RPMI7951 (cell line): ENCODE measurements at places on chromosomes 2 and 18. TPM values are rescaled to one million over a fixed set of nuclear protein-coding genes. Genes with fewer than 3 reads are reported as not detected.

- DNase-seq: peak; percentile 15
Observed at GRCh38 chr2:128347701-128348539, 29.3 kb upstream of the HS6ST1 start.

- DNase-seq: no peak
Observed at GRCh38 chr2:21515903-21516302, 392.1 kb downstream of the TDRD15 start.

- DNase-seq: no peak
Observed at GRCh38 chr2:65381607-65382051, 50.8 kb downstream of the SPRED2 start.

- no peak for DNase-seq
Observed at GRCh38 chr2:96993367-96993766, 7.0 kb upstream of the FAM178B start.

- DNase-seq: no peak
Observed at GRCh38 chr2:209322041-209322440, 101.8 kb upstream of the MAP2 start.

DNA sequence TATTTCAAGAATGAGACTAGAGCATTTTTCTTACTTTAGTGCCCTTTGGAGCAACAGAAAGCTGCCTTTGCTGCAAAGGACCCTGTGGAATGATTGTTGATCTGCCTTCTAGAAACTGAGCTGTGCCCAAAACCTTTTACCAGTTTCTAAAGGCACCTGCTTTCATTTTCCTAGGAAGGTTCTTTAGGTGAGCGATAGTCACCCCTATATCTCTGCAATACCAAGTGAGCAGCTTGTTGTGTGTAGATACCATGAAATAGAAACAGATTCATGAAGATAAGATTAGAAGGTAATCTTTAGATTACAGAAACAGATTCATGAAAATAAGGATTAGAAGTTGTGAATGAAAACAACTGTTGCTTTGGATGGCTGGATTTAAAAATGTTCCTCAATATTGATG, 202.3 kb downstream of the PLCL1 start:
- no peak for DNase-seq

DNA sequence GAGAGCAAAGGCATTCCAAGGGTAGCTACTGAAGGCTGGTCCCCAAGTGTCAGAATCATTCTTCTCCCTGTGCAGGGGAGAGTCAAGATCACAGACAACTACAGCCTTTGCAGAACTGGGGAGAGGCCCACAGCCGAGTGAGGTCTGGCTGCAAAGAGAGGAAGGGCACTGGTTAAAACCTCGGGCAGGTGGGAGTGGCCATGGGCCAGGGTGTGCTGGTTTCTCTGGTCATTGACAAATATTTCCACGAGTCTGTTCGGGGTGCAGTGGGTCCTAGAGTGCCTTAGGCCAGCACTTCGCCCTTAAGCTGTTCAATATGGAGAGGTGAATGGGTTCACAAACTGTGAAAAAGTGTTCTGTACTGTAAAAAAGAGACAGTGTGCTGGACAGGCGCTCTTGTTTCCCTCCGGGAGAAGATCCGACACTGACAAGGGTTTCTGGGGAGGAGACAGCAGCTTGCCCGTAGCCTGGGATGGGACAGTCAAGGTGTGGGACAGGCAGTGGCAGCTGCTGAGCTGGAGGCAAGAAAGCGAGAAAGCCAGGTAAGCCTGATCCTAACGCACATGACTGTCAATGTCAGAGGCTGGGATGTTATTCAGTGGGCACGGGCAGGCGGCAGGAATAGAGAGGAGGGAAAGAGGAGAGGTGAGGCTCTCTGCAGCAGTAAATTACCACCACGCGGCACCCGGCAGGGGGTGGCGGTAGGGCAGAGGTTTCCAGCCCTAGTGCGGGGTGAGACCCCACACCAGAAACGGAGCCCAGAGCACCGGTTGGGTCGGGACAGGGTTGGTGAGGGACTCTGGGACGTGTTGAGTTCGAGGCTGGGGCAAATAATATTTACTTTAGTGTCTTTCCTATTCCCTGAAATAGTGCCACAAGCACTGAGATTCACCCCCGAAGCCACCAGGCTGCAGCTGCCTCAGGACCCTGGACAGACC, 2.0 kb downstream of the NPPC start:
- no peak for DNase-seq

GRCh38 chr2:68565858-68566257, 77.5 kb upstream of the PROKR1 start:
- peak; percentile 37 for DNase-seq

GRCh38 chr2:166485558-166486178, 8.4 kb downstream of the SCN7A start:
- no peak for DNase-seq

GRCh38 chr2:99571954-99572353, 82.1 kb upstream of the REV1 start:
- no peak for DNase-seq

- no peak for DNase-seq
Observed at GRCh38 chr2:28951910-28952835, 28.9 kb upstream of the TOGARAM2 start.

DNA sequence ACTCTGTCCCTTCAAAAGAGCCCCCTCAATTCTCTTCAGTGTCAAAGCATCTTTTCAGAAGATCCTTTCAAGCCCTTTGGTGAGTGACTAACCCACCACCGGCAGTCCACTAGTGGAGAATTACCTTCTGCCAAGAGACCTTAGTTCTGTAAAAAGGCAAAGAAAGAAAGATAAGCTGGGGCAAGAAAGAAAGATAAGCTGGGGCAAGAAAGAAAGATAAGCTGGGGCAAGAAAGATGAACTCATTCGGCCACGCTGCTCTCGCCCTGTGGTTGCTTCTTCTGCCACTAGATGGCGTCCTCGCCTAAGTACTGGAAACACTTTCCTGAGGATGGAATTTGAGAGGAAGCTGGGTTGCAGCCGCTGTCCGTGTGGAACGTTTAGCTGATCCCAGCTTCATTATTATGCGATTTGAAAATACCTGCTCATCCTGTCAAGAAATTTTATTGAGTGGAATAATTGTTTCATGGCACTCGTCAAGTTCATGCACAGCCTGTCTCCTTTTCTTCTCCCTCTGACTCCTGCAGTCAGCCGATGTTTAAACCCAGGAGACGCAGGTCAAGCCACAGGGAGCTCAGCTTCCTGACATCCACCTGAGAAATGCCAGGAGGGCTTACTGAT, 17.3 kb upstream of the ANXA4 start:
- peak; percentile 73 for DNase-seq

DNA sequence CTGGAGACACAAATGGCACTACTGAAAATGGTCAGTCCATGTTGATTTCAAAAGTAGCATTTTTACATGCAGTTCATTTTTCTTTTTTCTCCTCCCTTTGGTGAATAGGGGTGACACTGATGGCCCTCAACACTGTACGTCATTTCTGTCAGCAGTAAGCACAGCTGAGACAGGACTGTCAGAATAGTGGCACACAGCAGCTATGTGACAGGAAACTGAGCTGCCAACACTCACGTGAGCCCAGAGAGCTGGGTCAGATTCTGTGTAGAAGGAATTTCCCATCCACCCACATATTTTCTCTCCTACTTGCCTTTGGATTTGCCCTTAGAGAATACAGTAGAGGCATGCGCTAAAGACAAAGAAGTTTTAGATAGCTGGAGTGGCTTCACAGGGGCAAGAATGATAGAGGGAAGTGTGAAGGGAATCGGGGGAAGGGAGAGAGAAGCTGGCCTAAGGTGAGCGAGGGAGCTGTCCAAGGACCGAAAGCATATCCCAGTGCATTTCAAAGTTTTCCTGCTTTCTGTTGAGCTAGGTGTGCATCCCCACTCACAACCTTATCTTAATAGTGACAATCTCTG, 476.6 kb downstream of the CNTNAP5 start:
- no peak for DNase-seq

DNA sequence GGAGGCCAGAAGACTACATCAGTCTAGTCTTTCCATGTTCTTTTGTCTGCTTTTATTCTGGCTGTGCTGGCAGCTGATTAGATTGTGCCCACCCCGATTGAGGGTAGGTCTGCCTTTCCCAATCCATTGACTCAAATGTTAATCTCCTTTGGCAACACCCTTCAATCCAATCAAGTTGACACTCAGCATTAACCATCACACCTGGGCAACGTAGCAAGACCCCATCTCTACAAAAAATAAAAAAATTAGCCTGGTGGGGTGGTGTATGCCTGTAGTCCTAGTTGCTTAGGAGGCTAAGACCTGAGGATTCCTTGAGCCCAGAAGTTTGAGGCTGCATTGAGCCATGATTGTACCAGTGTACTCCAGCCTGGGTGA, 33.5 kb downstream of the EML4 start:
- DNase-seq: no peak

- DNase-seq: peak; percentile 25
Observed at GRCh38 chr2:64212801-64213321, 68.6 kb upstream of the PELI1 start.

DNA sequence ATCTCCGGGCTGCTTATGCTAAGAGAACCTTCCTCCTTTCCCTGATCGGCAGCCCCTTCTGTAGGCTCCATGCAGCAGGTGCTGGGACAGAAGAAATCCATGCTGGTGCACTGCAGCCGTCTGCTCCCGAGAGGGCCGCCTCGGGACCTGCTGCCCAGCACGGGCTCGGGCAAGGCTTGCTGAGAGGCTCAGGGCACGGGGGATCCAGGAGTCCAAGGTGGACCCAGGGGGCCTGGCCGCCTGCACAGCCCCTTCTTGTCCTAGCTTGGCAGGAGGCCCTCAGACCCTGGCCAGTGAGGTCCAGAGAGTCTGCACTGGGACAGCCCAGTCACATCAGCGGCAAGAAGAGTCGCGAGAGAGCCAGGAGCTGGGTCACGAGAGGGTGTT, 13.3 kb upstream of the DUSP2 start:
- DNase-seq: no peak

GRCh38 chr18:12009581-12010140, 28.4 kb downstream of the IMPA2 start:
- DNase-seq: no peak

GRCh38 chr18:52277785-52278184, 62.2 kb upstream of the DCC start:
- no peak for DNase-seq

The CLHC1 gene
- total RNA-seq: 2.1 and 5.4 TPM in 2 replicates

The UGT1A8 gene
- total RNA-seq: not detected in 2 replicates

The DSG4 gene
- total RNA-seq: not detected in 2 replicates

The PLEK gene
- total RNA-seq: not detected in 2 replicates

The PID1 gene
- total RNA-seq: 15.9 and 23.8 TPM in 2 replicates

The ATP6V1B1 gene
- total RNA-seq: 0.68 and 2.8 TPM in 2 replicates

The PTPRN gene
- 3.2 and 4.4 TPM in 2 replicates for total RNA-seq

The PLCD4 gene
- 8.5 and 10.2 TPM in 2 replicates for total RNA-seq

The BCL2L11 gene
- 2.3 and 5.3 TPM in 2 replicates for total RNA-seq

The VAPA gene
- total RNA-seq: 231 and 258 TPM in 2 replicates

The DTYMK gene
- total RNA-seq: 155 and 173 TPM in 2 replicates

The FEV gene
- total RNA-seq: not detected in 2 replicates

The ASB1 gene
- 23.5 and 27.4 TPM in 2 replicates for total RNA-seq

The ST8SIA3 gene
- total RNA-seq: not detected in 2 replicates

The ADD2 gene
- not detected in 2 replicates for total RNA-seq
